Activated CD8-positive, alpha-beta memory T cell treated with anti-CD3 and anti-CD28 coated beads, Interleukin-2, amount 50 U/mL, for 48 hours (primary cell): ENCODE measurements at places on chromosomes 5 and 9.

- no peak for DNase-seq
These were observed 146.4 kb downstream of the PALM2AKAP2 start for GRCh38 chr9:109926421-109926869.

- DNase-seq, result no peak
These were observed 143.6 kb downstream of the CDH9 start for GRCh38 chr5:26894719-26895263.

GRCh38 chr9:132079391-132080091 is at the start of gene MED27:
MED27 (minus strand) TSS chr9:132079867; CDS start chr9:132079844, 23 bp downstream.
- peak; percentile 96 for DNase-seq

- DNase-seq, result no peak
These were observed 102.5 kb upstream of the TXNDC8 start for GRCh38 chr9:110440172-110440571.

GRCh38 chr5:11427569-11427968 is 476.7 kb downstream of the CTNND2 start:
- DNase-seq, result no peak

GRCh38 chr9:95048225-95049087 is 269.1 kb downstream of the FANCC start:
- peak; percentile 69 for DNase-seq

- no peak for DNase-seq
These were observed 276.5 kb downstream of the ARHGEF28 start for GRCh38 chr5:73902327-73903051.

GRCh38 chr5:58738336-58738735 is 155.5 kb downstream of the RAB3C start:
- no peak for DNase-seq

DNA sequence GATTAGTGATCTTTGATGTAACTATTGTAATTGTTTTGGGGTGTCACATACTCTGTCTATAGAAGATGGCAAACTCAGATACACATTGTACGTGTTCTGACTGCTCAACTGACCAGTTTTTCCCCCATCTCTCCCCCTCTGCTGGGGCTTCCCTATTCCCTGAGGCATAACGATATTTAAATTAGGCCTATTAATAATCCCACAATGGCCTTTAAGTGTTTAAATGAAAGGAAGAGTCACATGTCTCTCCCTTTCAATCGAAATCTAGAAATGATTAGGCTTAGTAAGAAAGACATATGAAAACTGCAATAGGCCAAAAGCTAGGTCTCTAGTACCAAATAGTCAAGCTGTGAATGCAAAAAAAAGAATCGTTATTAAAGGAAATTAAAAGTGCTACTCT is 265.6 kb downstream of the TMEM232 start:
- no peak for DNase-seq

- no peak for DNase-seq
These were observed 40.6 kb downstream of the SH3PXD2B start for GRCh38 chr5:172413601-172414171.

GRCh38 chr5:89493414-89493813 is 610.4 kb upstream of the MEF2C start:
- no peak for DNase-seq

DNA sequence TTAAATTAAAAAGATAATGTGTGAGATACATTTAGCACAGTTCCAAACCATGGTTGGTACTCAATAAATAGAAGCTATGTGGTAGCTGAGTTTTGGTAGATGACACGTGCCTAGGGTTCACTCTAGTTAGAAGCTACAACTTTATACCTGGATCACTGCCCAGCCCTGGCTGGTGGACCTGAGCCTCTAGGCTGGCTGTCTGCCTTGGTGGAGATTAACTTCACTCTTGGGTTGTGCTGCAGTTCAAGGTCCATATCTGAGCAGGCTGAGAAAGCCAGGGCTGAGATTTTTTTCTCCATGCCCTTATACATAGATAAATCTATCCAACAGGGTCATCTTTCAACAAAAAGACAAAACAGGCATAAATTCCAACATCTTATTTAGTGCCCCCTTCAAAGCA is 44.6 kb upstream of the SPDL1 start:
- no peak for DNase-seq
